ENCODE measurements at places on chromosomes 12 and 14.

DNA sequence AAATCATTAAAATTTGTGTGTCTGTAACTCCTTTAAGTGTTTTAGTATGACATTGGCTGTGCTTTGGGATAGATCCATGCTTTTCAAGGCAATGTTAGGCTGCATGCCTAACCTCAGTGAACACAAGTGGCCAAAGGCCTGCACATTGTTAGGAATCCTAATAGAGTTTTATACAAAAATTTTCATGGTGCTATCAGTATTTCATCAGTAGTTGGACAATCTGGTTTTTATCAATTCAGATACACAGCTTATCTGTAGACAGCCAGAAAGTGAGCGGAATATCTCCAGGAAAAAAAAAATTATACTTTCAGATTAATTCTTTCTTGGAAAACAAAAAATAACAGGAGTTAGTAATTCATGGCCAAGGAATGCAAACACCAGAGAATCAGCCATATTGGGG lies 324.0 kb upstream of the PDE3A start:
- no peak for DNase-seq

- no peak for DNase-seq
Observed at GRCh38 chr12:118058881-118059280, 2.1 kb downstream of the WSB2 start.

GRCh38 chr14:76612654-76613053 lies 148.6 kb upstream of the VASH1 start:
- no peak for DNase-seq

DNA sequence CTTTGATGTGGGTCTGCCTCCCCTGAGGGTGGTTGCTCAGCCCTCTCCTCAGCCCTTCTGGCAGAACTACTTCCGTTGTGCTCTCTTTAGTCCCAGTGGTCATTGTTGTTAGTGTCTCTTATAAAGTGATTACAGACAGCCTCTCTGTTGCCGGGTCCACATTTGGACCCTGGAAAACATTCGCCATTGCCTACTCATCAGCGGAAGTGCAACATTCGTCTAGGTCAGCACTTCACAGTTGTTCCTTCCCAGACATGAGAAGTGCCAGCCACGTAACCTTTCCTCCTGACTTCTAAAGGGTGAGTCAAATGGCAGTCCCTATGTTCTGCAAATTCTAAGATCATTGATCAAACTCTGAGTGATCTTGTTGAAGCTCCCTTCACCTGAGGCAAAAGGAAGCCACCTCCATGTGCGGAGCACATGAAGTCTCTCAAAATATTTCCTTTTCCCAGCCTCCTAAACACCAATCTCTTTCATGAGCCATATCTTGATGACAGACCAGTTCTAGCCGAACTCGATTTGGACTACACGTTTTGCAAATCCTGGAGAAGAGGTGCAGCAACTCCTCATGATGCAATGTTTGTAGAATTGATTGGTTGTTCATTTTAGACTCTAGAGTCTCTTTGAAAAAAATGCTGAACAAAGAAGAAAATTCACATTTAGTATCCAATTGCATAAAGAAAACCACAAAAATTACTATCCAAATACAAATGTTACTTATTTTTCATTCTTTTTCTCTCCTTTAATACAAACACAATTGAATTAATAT lies 163.8 kb downstream of the RPL10L start:
- DNase-seq: no peak

GRCh38 chr12:65125247-65125646 lies 4.1 kb upstream of the WIF1 start:
- DNase-seq: no peak

DNA sequence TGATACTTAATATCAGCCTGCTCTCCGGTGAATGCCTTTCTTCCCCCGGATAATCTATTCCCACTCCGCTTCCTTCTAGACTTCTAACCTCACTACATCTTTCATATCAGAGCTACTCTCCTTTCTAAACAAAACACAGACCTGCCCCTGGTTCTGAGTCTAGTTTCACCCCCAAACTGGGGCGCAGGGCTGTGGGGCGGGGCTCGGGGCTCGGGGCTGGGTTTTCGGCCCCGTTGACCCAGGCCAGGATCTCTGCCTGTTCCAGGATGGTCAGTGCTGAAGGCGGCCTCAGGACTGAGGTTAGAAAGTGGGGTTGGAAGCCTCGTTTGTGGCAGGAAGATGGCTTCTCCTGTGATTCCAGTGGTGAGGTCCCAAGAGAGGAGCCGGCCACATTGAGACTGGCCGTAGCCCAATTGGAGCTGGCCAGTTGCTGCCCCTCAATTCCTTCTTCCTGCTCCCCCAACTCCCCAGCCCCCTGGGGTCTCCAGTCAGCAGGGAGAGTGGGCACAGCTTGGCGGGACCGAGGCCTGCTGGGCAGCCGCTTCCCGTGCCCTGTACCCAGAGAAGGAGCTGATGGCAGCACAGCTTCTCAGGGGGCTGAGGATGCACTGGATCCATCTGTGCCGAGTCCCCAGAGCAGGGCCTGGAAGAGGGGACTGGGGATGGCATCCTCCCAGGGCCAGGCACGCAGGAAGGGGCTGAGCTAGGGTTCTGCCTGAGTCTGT lies 52.9 kb downstream of the LRCOL1 start:
- DNase-seq: no peak

- DNase-seq: peak; percentile 1
Observed at GRCh38 chr14:75709207-75709812, 48.3 kb downstream of the TTLL5 start.

GRCh38 chr14:63371033-63371432 lies 52.3 kb upstream of the GPHB5 start:
- no peak for DNase-seq

DNA sequence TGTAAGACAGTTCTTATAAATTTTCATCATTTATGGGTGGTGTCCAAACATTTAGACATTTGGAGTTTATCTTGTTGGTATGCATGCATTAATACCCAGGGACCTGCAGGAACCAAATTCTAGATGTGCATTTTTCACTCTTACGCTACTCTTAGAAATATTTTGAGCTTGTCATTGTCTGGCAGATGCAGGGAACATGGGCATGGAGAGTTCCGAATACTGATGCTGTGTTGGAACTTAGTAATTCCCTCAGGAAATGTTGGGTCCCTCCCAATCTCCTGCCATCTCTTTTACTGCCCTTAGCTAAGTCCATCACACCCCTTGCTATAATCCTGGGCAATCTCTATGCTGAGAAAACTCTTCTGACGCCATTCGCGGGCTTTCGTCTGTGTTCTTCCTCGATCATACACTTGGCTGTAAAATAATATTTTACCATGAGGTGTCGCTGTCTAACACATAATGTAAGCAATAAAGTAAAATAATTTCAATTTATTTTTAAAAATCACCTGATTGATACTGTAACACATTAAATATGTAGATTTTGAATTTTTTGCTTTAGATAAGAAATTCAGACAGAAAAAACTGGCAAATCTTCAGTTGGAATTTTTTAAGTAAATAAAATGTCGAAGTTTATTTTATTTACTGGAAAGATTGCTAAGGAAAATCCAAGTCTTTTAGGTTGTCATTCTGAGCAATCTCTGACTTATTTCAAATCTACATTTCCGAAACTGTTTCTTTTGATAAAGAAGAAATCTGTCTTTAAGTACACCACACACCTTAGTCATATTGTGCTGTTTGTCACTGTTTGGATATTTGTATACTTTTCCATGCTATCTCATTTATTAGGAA lies 304.1 kb upstream of the SSTR1 start:
- no peak for DNase-seq

DNA sequence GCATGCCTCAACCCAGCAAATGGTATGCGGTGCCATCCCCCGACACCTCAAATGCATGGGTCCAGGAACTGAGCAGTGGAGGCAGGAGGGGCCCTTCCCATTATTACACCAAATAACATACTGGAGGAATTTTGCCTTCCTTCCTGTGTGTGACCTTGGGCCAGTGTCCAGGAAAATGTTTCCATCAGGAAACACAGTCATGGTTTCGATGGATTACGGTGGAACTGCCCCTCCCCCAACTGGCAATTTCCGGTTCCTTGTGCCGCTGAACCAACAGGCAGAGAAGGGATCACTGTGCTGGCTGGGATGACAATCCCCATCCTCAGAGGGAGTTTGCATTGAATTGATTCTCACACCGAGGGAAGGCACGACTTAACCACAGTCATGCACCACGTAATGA lies 9.1 kb upstream of the CDC42BPB start:
- no peak for DNase-seq

DNA sequence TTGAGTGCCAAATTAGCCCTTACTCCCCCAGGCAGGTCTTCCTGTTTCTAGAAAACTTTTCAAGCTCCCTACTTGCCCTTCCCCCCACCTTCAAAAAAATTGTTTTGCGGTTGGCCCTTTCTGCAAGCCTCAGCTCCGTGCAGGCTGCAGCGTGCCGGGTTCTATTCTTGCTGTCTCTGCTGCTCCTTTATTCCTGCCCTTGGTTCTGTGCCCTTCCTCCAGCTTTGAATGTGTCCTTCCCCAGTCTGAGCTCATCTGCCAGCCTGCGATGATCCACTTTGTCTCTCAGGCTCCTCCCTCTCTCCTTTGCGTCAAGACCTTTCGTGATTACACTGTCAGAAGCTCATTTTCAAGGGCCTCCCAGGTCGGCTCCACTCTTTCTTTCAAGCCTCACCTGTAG lies 98.6 kb downstream of the IRF2BPL start:
- DNase-seq: no peak

GRCh38 chr12:13471471-13471870 lies 274.9 kb downstream of the EMP1 start:
- no peak for DNase-seq

DNA sequence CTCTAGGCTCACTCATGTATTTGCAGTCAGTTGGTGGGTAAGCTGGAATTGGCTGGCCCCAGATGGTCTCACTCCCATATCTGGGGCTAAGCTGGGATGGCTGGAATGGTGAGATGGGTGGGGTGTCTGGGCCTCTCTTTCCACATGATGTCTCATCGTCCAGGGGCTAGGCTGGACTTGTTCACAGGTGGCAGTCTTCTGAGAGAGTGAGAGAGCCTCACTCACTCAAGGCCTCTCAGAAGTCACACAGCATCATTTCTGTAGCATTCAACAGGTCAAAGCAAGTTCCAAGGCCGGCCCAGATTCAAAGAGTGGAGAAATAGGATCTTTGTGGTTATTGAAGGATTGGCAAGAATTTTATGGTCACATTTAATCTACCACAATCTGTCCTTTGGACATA lies 102.7 kb downstream of the UNC79 start:
- DNase-seq: no peak
